ENCODE measurements at places on chromosomes 7 and 10.

GRCh38 chr7:1096156-1097119 is 8.5 kb downstream of the GPER1 start:
- no peak for DNase-seq

- DNase-seq = no peak
Measured at GRCh38 chr10:26378861-26379294, 59.3 kb upstream of the APBB1IP start.

- no peak for DNase-seq
Measured at GRCh38 chr7:149292462-149292823, 30.4 kb downstream of the ZNF783 start.

DNA sequence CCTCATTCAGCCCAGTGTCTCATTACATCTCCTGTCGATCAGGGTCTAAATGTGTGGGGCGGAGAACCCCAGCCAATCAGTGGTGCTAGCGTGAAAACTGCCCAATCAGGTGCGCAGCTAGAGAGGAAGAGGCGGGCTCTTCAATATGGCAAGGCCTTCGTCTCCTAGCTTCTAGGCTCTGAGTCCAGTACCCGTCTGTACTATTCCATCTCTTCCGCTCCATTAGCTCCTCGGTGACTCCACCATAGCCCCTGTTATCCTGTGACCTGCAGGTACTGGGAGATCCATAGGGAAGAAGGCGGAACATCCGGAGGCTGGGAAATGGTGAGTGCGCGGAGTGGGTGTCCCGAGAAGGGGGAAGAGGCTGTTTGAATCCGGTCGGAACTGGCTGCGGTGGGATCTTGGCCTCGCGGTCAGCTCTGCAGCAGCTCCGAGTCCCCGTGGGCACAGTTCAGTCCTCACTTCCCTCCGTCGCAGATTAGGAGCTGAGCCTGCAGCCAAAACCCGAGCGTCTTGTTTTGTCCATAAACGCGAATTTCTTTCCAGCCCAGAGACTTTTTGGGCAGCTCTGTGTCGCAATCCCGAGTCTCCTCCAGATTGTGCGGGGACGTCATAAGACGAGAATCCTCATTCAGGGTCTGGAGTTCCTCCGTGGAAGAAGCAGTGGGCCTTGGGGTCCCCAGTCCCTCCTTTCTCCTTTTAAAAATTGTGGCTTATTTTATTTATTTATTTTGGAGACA is at the start of gene ZNF727:
Gene ZNF727, plus strand, starts transcription at position 134 of the 740 bp plus-strand sequence. Its CDS starts 188 bp downstream, at position 322.
- DNase-seq = no peak

GRCh38 chr7:1289666-1290025 is 57.0 kb downstream of the UNCX start:
- no peak for DNase-seq

DNA sequence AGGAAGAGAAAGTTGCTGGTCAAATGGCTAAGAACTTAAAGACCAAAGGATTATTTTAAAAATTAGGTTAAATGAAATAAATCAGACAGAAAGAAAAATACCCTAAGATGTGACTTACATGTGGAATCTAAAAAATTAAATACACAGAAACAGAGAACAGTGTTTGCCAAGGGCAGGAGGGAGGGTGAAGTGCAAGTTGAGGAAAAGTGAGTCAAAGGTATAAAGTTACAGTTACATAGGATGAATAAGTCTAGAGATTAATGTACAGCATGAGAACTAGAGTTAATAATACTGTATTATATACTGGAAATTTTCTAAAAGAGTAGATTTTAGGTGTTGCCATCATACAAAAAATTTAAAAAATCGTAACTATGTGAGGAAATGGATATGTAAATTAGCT is 146.3 kb downstream of the MDFIC start:
- DNase-seq = no peak

GRCh38 chr10:61890430-61890829 is 11.1 kb upstream of the ARID5B start:
- no peak for DNase-seq

GRCh38 chr10:112907893-112908292 is 42.2 kb upstream of the TCF7L2 start:
- DNase-seq = no peak

DNA sequence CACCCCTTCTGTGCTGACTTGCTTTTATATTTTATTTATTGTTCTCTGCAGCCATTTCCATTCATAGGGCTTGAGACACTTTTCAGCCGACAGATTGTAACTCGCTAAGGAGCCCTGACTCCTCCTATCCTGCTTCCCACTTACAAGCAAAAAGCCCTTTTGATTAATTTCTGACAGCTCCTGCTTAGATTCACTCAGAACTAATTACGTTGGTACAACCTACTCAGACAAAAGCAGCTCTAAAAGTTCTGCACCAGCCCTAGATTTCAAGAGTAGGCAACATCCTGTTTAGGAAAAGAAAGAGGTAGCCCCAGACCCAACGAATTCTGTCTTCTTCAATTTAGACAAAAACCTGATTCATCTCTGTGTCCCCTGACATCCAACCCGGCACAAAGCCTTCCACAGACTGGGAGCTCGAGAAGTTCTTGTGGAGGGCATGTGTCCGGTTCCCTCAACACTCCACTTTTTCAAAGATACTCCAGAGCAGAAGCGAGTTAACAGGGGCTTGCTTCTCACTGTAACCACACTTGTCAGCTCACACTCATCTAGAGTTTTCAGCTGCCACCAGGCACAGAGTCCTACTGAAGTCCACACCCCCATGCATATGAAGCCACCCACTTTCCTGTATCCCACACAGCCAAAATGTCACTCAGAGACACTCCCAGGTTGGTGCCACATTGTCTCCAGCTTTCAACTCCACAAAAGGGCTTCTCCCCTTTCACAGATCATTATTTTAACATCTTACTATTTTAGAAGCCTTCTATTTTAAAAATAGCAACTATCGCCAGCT is 113.6 kb upstream of the NFE2L3 start:
- DNase-seq = no peak
